ENCODE measurements at places on chromosomes 3 and 15. TPM values are rescaled to one million over a fixed set of nuclear protein-coding genes. Genes with fewer than 3 reads are reported as not detected.

Gene BTLA
- 3.8 TPM for polyA plus RNA-seq

Gene FANCD2
- 62.8 TPM for polyA plus RNA-seq

Gene SI
- polyA plus RNA-seq = not detected

Gene KNG1
- not detected for polyA plus RNA-seq

Gene GREM1
- not detected for polyA plus RNA-seq

Gene FES
- not detected for polyA plus RNA-seq

Gene TRIM71
- polyA plus RNA-seq = 0.14 TPM

Gene ACVR2B
- polyA plus RNA-seq = 1.4 TPM

Gene CEP19
- 6.1 TPM for polyA plus RNA-seq

Gene DPPA2
- not detected for polyA plus RNA-seq

Gene THPO
- not detected for polyA plus RNA-seq
